ENCODE measurements at places on chromosomes 5 and 9. TPM values are rescaled to one million over a fixed set of nuclear protein-coding genes. Genes with fewer than 3 reads are reported as not detected.

DNA sequence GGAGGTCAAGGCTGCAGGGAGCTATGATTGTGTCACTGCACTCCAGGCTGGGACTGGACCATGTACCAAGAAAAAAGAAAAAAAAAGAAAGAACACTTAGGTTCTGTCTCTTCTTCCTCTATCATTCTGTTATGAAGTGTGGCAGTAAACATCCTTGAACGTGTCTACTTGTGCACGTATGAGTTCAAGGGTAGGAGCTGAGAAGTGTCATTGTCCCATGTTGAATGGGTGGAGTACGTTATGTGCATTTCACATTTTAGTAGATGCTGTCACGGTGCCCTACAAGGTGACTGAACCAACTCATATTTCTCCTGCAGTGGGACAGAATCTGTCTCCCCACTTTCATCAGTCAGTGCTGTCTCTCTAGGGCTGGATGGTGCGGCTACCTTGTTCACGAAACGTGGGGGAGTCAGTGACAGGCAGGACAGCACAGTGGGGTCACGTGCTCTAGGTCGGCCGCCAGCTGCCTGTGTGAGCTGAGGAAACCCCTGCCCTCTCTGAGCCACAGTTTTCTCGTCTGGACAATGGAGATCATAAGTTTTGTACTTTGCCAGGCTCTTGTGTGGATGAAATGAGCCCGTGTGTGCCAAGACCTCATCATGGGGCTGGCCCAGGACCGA is 47.2 kb downstream of the GTF3C4 start:
- H3K4me1 ChIP-seq, result no peaks in the 10 kb centered on the region
- no peaks in the 10 kb centered on the region for H3K27me3 ChIP-seq
- no peak overlapping the region for H3K27ac ChIP-seq
- H3K36me3 ChIP-seq, result no peaks in the 10 kb centered on the region

DNA sequence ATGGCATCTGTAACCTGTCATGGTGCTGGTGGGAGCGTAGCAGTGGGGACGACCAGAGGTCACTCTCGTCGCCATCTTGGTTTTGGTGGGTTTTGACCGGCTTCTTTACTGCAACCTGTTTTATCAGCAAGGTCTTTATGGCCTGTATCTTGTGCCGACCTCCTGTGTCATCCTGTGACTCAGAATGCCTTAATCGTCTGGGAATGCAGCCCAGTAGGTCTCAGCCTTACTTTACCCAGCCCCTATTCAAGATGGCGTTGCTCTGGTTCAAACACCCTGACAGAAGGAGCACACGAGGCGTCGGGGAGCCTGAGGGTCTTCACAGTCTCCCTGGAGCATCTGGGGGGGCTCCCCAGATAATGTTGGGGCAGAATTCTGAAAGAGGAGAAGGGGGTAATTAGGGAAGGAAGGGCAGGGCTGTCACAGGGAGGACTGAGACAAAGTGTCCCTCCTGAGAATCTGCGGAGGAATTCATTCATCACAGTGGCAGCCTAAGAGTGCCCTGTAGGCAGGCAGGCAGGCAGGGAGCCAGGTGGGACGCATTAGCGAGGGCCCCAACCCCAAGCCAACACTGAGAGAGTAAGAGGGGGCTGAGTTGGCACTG is 21.3 kb upstream of the NCS1 start:
- no peaks in the 10 kb centered on the region for H3K36me3 ChIP-seq
- no peaks in the 10 kb centered on the region for H3K27me3 ChIP-seq
- no peak overlapping the region for H3K27ac ChIP-seq
- H3K4me1 ChIP-seq, result peaks cover 4% of the 10 kb centered on the region
- H3K4me3 ChIP-seq, result no peak overlapping the region
- no peak for DNase-seq

DNA sequence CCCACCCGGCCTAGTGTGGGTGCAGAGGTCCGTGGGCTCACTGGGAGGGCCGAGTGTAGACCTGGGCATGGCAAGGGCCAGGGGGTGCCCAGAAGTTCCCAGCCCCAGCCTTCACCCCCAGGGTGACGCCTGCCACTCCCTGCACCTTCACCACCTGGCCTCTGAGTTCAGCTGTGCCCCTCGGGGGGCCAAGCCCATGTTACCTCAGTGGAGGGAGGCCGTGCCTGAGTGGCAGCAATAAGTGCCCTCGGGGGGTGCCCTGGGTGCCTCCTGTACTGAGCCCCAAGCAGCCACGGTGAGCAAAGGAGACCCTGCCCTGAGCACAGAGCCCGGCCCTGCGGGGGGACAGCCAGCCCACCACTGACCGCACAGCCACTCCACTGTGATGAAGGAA is 10.3 kb upstream of the FCN2 start:
- H3K27ac ChIP-seq, result no peak overlapping the region
- no peaks in the 10 kb centered on the region for H3K27me3 ChIP-seq
- peaks cover 7% of the 10 kb centered on the region for H3K4me1 ChIP-seq
- DNase-seq, result no peak
- H3K4me3 ChIP-seq, result no peak overlapping the region

DNA sequence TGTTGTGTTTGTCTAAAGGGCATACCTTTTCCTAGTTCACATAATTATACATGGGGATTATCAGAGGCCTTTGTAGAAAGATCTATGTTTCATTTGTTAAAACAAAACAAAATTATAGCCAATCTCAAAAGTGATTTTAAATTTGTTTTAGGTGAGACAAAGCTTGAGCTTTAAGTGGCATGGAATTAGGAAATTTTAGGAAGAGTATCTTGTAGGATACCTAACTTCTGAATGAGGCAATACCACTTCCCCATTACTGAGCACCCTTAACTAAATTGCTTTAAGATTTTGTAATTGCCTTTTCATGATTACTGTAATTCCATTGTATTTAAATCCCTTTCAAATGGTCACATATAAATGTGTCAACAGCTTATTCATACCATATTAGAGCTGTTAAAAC is 775.6 kb downstream of the NR2F1-AS1 start:
- H3K27me3 ChIP-seq, result no peaks in the 10 kb centered on the region
- H3K4me1 ChIP-seq, result peaks cover 11% of the 10 kb centered on the region
- no peak overlapping the region for H3K4me3 ChIP-seq
- H3K27ac ChIP-seq, result no peak overlapping the region

DNA sequence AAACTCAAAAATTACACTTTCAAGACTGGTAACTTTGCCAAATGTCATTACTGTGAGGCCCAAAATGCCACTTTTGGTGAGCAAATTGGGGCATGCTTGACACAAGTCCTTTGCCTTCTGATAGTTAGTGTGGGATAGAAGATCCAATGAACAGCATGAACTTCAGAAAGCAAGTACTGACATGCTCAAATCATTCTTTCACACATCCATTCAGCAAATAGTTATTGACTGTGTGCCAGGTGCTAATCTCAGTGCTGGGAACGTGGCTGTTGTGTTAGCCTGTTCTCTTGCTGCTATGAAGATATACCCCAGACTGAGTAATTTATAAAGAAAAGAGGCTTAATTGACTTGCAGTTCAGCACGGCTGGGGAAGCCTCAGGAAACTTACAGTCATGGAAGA is 247.0 kb downstream of the CHSY3 start:
- H3K4me1 ChIP-seq, result peaks cover 5% of the 10 kb centered on the region
- no peaks in the 10 kb centered on the region for H3K36me3 ChIP-seq
- no peak overlapping the region for H3K27ac ChIP-seq

GRCh38 chr9:74721696-74722660 is 165.7 kb downstream of the TRPM6 start:
- H3K4me3 ChIP-seq, result no peak overlapping the region
- H3K27ac ChIP-seq, result no peak overlapping the region
- DNase-seq, result no peak

GRCh38 chr5:61319388-61320146 is 12.5 kb upstream of the ZSWIM6 start:
- no peak overlapping the region for H3K27ac ChIP-seq
- peaks cover 3% of the 10 kb centered on the region for H3K4me1 ChIP-seq
- no peak overlapping the region for H3K4me3 ChIP-seq
- no peaks in the 10 kb centered on the region for H3K36me3 ChIP-seq

DNA sequence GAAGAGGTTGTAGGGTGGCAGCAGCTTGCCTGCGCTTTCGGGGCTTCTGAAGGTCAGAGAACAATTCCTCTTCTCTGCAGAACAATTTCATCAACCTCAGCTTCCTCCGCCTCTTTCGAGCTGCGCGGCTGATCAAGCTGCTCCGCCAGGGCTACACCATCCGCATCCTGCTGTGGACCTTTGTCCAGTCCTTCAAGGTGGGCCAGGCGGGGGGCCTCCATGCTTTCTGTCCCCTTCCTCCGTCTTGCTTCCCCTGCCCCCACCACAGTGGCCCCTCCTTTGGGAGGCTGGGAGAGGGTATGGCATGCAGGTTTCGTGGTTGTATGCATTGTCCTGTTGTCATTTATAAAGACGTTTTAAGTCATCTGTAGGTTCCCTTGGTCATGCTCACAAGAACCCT is 195.8 kb downstream of the CACNA1B start:
- H3K36me3 ChIP-seq, result peaks cover 26% of the 10 kb centered on the region
- H3K4me1 ChIP-seq, result peaks cover 8% of the 10 kb centered on the region
- peaks cover 12% of the 10 kb centered on the region for H3K27me3 ChIP-seq
- H3K4me3 ChIP-seq, result no peak overlapping the region

The GFI1B gene
- total RNA-seq, result not detected

The PCDHGA10 gene
- total RNA-seq, result 16.6 TPM

The FOXD4L6 gene
- not detected for total RNA-seq

The ZNF608 gene
- 161 TPM for total RNA-seq

The SLC34A3 gene
- total RNA-seq, result not detected

The ZNF300 gene
- 33.9 TPM for total RNA-seq
